SK-N-DZ (cell line): ENCODE measurements at places on chromosomes 4 and X.

GRCh38 chr4:155978810-155979209 is 25.1 kb upstream of the CTSO start:
- no peak for DNase-seq

GRCh38 chrX:154123241-154124219 is 20.5 kb upstream of the OPN1LW start:
- no peak for DNase-seq

GRCh38 chrX:133544778-133545177 is 129.5 kb upstream of the GPC4 start:
- DNase-seq: no peak

DNA sequence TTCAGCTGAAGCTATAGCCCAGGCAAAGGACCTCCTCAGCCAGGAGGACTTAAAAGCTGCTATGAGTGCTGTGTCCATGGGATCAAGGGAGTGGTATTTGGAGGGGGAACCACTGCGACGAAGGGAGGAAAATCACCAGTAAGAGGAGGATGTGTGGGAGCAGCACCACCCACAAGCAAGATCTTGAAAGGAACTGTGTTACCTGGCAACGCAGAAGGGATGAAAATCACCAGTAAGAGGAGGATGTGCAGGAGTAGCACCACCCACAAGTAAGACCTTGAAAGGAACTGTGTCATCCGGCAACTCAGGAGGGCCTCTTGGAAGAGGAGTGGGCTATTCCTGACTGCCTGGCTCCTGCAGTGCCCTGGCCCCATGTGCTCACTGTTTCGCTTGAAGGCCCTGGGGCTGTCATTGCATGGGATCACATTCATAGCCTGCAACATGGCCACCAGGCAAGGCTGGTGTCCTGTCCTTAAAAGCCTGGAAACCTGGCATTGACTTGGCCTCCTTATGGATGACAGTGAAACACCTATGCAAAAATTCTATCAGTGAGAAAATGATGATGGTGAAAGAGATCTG is 48.3 kb downstream of the TRMT44 start:
- no peak for DNase-seq

DNA sequence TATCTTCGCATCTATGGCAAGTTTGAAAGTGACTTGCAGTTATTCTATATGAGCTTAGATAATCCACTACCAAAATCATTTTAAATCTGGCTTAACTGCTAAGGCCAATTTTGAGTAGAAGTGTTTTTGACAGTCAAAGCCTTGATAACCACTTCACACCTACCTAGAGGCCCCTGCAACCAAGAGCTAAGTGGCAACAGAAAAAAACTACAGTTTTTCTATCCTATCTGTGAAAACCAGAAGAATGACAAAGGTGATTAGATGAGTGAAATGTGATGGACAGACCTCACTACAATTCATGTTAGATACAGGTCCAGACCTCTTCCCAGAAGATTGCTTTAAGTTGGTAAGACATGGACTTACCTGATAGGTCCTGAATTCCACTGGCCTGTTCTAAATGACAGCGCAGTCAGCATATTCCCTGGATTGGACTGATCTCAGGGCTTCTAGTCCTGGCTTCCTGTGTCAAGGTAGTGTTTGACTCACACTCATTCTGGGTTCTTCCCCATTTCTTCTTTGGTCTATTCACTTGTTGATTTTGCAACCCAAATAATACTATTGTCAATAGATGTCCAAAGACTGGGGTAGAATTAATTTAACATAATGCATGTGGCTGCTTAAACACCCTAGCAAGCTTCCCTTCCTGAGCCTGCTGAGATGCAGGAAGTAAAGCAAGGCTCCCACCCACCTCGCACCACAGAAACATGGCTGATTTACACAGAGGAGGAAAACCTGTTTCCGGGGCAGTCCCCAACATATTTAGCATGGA is 65.1 kb downstream of the PPP3CA start:
- no peak for DNase-seq

GRCh38 chr4:15702941-15703403 is at the start of gene BST1:
Gene BST1 (plus strand): TSS chr4:15703065. CDS start chr4:15703145, 80 bp downstream.
- peak; percentile 33 for DNase-seq
